Amygdala (tissue), 56 donors: ENCODE measurements at places on chromosomes 11 and 22.
A peak's percentile ranks its signal among the peaks of the same experiment; 100 is the strongest.

DNA sequence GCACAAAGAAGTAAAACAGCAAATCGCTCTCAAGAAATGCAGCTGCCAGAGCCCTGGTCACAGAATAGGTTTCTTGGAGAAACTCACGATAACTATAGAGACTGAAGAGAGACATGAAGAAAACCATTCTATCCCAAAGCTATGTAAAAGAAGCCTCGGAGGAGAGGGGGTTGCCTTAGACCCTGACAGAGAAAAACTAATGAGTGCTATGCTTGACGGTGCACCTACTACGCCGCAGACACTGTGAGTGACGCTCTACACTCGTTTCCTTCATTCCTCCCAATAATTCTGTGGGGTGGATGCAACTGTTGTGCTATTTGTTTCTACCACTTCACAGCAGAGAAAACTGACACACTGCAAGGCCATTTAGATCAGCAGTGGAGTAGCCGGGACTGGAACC lies 121.8 kb downstream of the ETS1 start:
- DNase-seq: no peak

DNA sequence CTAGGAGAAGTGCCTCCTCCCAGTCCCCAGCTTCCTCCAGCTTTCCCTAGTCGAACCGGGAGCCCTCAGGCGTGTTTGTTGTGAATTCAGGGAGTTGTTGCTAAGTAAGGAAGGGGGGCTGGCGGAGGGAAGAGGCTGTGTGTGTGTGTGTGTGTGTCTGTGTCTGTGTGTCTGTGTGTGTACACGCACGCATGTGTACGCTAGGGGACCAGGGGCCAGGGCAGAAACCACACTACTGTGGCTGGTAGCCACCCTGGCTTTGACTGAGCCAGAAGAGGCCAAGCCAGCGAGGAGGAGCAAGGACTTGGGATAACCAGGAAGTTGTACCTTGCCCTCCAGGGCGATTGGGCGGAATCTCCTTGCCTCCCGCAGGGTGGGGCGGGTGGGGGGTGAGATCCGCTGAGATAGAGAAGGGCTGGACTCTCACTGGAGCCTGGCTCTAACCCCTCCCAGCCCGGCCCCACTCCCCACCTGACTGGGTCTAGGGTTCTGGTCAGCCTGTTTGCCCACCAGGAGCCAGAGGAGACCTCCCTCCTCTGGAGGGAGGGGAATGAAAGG lies 7.5 kb downstream of the BCL9L start:
- DNase-seq: no peak

- DNase-seq: no peak
Measured at GRCh38 chr11:116454951-116455350, 317.8 kb downstream of the BUD13 start.

DNA sequence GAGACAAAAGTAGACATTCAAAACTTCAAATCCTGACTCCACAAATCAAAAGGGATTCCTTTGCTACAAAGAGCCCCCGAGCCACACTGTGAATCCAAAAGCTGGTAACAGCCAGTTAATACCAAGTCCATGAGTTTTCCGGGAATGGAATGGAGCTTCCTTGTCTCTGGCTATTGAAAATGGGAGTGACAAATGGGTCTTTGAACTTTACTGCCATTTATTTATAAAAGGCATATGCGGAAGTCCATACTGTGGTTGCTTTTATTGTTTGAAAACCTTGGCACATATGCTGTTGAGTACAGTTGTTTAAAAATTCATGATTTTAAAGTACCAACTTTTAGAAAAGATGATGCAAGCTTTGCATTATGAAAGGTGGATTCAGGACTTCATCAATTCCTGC lies 206.2 kb upstream of the NARS2 start:
- DNase-seq: no peak

- no peak for DNase-seq
Measured at GRCh38 chr11:76077575-76078150, 128.6 kb downstream of the WNT11 start.

DNA sequence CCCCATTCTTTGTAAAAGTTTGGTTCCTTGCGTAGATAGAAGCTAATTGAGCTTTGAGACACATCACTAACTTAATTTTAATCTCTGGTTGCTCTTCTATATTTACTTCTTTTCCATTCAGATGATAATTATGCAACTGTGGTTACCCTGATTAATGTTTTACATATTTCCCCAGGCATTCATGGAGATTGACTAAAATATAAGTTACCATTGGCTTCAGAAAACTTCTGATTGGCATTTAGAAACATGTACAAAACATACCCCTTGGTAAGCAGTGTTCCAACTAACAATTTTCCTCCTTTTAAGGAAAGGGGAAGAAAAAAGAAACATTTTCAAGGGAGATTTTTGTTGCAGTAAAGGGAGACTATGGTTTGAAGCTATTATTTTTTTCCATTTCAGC lies 43.9 kb downstream of the FAT3 start:
- no peak for DNase-seq

DNA sequence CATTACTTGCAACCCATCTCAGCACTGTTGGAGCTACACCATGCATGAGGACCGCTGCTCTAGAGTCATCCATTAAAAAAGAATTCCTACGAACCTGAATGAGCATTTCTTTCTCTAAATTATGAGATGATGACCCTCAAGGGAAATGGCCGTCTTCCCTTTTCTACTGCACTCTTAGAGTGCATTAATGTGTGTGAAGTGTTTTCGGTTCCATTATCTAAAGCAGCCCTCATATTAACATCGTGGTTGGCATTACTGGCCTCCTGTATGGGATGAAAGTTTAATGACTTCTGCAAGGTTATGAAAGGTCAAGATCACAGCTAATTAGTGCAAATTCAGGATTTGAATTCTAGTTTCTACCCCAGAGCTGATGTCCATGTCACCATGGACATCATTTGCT lies 16.7 kb downstream of the CD44 start:
- DNase-seq: no peak

DNA sequence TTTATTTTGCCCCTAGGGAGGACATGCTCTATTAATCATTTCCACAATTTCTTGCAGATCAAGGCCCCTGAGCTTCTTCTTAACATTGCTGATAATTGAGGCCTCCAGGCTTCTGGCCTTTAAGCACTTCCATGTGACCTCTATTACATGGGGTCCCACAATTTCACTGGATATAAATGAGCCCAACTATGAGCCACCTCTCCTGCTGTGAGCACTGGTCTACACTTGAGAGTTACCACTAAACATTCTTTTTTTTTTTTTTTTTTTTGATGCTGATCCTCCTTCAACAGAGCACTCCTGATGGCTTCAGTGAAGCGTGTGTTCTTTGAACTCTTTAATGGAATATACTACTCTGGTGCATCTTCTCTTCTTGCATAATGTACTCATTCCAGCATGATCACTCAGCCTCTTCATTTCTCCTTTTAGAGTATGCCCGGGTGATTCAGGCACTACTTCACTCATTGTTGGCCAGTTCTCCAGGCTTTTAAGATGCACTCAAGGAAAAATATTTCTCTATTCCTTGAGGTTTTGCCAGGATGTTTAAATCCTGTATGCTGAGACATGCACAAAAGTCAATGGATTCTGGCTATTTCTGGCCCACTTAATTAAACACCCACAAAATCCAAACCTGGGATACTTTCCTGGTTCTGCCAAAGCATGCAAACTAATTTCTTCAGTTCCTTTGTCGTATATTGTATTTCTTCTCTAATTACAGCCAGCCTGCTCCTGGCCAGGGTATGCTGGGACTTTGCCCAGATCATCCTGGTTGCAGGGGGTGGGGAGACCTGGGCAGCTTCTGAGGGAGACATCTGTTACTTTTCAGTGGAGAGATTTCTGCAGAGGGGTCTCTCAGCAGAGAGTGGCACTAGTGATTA lies 257.8 kb upstream of the LUZP2 start:
- peak; percentile 13 for DNase-seq
